Stimulated activated CD8-positive, alpha-beta memory T cell treated with anti-CD3 and anti-CD28 coated beads, Interleukin-2, amount 100 ng/mL, for 1 hour (primary cell): ENCODE measurements at places on chromosomes 1 and 21.
A peak's percentile ranks its signal among the peaks of the same experiment; 100 is the strongest.

GRCh38 chr1:26477446-26478152 is 5.4 kb downstream of the HMGN2 start:
- DNase-seq, result no peak

- no peak for DNase-seq
Measured at GRCh38 chr1:158931055-158931737, at the start of gene PYHIN1. Gene PYHIN1, plus strand, starts transcription at chr1:158931552. Its CDS starts 5,359 bp downstream, at chr1:158936911.

GRCh38 chr21:42586406-42586805 is 67.0 kb upstream of the PDE9A start:
- no peak for DNase-seq

DNA sequence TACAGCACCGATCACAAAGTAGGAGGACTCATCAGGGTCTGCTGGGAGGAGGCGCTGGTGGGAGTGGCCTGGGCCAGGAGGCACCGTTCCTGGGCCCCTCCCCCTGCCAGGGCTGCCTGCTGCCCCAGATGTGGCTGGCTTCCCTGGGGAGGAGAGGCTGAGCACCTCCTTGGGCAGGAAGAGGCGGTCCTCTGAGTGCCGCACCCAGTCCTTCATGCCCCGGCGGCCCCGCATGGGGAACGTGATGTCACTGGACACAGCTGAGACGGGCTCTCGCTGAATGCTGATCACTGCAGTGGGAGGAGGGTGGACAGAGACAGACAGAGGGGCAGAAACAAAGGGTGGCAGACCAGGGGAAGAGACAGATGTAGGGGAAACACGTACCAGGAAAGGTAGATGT is 24.8 kb downstream of the ADGRB2 start:
- no peak for DNase-seq

DNA sequence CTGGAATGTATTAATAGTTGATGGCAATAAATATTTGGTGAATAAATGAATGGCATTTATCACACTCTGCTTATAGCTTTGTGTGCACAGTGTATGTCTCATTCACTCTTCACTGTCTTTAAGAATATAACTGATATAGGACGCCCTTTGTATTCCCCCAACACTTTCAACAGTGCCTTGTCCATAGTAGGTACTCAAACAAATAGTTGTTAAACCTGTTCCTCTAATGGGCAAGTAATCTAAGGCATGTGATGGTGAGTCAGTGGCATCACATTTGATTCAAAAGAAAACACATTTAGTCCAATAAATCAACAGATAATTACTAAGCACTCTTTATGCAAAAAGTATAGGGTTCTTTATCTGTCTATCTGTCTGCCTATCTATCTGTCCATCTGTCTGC is 11.2 kb upstream of the RXRG start:
- DNase-seq, result no peak

- no peak for DNase-seq
Measured at GRCh38 chr1:167929725-167930124, 6.8 kb upstream of the DCAF6 start.

- no peak for DNase-seq
Measured at GRCh38 chr1:168894397-168894903, 165.4 kb upstream of the DPT start.

DNA sequence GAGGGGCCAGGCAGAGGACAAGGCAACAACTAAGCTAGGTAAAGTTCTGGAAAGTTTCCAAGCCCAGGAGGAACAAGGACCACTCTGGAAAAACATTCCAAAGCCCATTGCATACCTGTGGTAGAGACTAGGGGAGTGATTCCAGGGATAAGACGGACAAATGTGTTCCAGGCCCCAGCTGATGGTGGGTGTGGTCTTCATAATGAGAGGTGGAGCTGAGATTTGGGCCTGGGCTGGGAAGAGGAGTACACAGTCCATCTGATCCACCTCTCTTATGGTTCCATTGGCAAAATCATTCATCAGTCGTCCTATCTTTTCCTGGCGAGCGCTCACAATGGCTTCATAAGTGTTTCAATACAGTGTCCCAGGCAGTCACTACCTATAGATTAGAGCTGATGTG is 4.5 kb downstream of the KLHDC7A start:
- DNase-seq, result no peak

GRCh38 chr1:3012456-3013291 is 8.6 kb upstream of the ACTRT2 start:
- peak; percentile 43 for DNase-seq

GRCh38 chr1:52424813-52425212 is 20.4 kb downstream of the PRPF38A start:
- no peak for DNase-seq

GRCh38 chr21:44628707-44629391 is 2.0 kb downstream of the KRTAP10-9 start:
- no peak for DNase-seq
